ENCODE measurements at places on chromosomes 12 and 14.

DNA sequence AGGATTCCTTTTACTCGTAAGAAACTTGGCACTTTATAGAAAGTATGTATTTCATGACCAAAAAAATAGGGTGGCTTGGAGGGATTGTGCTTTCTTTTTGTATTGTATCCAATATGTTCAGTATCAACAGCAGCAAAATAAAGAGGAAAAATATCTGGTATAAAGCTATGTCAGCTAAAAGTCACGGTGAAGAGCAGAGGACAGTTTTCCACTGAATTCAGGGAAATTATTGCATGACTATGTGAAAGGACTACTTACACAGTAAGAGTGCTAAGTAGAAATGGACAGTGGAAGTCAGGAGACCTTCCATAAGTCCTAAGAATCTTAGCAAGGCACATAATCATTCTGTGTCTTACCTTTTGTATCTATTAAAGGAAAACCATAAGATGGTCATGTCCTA is 19.3 kb downstream of the TSHR start:
- no peak for DNase-seq

DNA sequence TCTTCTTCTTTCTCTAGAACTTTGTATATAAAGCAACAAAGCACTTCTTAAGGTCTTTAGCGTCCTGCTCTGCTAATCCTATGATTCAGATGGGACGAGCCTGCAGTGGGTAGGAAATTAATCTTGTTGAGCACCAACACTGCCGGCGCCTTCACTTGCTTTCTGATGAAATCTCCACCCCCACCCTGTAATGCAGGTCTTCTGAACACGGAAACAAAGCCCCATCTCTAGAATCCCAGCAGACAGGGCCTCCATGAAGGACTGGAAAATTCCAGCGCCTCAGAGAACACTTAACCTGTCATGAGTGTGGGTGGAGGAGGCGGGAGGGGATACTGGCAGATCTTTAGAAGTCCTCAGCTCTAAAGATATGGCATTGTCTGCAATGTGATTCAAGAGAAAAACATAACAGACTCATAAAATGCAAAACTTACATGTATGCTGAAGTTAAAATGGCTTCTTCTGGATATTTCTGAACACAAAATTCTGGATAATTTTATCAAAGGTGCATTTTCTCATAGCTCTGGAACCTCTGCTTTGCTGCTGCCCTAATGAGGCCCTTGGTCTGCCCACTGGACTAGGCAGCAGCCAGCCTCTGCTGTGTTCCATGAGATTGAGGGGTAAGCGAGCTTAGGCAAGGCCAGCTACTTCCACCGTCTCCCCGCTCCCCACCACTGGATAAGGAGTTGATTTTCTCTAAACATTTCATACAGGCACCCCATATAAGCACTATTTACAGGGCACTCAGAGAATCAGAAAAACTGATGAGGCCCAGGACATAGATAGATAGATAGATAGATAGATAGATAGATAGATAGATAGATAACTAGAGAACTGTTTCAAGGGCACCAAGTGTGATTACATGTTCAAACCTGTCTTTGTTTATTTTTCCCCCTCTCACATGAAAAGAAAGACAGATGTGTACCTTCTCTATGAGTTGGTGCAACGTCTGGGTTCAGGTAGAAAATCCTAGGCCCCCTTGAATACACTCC is 43.1 kb downstream of the ZFP36L1 start:
- DNase-seq: no peak

GRCh38 chr14:32073537-32074189 is 3.4 kb upstream of the ARHGAP5 start:
- no peak for DNase-seq

DNA sequence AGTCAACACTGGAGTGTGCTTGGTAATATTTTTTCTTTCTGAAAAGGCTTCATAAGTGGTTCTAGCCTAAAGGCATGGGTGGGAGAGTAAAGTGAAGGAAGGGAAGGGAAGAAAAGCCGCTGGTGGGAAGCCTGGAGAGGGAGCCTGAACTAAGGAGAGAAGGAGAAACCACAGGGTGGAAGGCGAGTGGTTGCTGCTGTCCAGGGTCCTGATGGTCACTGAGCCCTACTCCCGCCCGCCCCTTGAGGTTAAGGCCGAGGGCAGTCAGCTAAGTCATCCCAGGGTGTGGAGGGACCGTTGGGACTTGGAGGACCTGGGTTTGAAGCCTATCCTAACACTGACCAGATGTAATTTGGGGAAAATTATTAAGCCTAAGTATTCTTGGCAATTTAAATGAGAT is 189.1 kb downstream of the PIWIL1 start:
- DNase-seq: no peak

DNA sequence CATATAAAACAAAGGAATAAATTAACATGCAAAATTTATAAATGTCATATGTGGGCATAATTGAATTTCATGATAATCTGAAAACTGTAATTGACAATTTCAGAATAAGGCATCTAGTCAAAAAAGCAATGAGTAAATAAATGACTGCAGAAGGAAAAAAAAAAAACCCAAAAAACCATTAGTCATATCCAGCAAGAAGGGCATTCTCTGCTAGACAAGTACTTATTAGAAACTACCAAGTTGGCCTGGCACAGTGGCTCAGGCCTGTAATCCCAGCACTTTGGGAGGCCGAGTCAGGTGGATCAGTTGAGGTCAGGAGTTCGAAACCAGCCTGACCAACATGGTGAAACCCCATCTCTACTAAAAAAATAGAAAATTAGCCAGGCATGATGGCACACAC is 17.5 kb downstream of the ZCRB1 start:
- no peak for DNase-seq

- no peak for DNase-seq
These were observed 31.8 kb downstream of the ATXN3 start for GRCh38 chr14:92074555-92074954.

DNA sequence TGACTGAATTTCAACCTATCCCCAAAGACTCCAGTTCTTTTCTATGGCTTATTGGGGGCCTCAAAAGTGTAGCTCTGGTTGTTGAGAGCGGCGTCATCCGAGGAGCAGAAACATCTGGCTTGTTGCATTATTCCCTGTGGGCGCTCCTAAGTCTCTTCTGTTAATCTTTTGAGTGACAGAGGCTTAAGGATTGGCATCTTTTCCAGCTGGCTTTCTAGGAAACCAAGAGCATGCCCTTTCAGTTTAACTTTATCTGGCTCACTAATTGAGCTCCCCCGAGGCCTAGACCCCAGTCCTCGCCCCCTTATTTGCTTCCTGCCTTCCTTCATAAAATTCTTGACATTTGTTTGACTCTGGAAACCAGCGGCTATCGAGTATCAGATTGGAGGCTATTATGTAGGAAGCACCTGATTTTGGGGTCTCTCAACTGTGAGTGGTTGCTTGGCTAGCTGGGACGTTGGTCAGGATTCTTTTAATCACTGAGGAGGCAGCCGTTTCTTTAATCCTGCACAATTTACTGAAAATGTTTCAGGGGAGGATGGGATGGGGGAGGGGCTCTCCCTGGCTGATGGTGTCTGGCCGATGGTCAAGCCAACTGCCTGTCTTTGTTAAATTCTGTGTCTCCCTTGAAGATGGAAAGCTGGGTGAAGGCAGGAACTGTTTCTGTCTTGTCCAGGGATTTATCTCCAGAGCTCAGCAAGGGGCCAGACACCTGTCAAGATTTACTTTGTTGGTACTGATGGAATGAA is 3.1 kb downstream of the SMOC1 start:
- no peak for DNase-seq

DNA sequence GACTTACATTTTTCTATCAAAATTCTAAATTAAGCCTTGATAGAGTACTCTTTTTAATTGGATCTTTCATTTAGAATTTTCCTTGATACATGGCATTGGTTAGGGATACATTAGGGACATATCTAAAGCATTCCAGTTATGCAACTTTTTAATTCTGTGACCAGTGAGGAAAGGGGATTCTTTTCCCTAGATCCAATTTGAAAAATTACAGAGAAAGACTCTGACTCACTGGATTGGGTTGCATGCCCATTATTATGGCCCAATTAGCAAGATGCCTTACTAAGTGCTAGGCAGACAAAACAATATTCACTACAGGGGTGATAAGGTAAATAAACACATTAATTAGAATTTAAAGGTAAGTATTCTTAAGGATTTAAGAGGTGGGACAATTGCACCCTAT is 5.2 kb upstream of the RAD52 start:
- DNase-seq: no peak

- no peak for DNase-seq
These were observed 37.7 kb upstream of the GXYLT1 start for GRCh38 chr12:42182394-42182793.

GRCh38 chr14:26849514-26849913 is 251.7 kb upstream of the NOVA1 start:
- DNase-seq: no peak

DNA sequence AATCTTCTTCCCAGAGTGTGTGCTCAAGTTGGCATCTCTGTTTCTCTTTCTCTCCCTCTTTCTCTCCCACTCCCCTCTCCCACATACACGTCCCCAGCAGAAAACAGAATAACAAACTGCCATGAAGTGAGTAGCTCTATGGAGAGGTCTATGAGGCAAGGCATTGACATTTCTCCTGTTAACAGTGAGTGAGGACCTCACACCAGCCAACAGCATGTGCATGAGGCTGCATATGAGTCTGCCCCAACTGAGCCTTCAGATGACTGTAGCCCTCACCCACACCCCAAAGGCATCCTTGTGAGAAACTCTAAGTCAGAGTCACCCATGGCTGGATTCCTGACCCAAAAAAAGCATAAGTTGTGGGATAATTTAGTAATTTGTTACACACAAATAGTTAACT is 50.4 kb downstream of the MAGOHB start:
- no peak for DNase-seq

DNA sequence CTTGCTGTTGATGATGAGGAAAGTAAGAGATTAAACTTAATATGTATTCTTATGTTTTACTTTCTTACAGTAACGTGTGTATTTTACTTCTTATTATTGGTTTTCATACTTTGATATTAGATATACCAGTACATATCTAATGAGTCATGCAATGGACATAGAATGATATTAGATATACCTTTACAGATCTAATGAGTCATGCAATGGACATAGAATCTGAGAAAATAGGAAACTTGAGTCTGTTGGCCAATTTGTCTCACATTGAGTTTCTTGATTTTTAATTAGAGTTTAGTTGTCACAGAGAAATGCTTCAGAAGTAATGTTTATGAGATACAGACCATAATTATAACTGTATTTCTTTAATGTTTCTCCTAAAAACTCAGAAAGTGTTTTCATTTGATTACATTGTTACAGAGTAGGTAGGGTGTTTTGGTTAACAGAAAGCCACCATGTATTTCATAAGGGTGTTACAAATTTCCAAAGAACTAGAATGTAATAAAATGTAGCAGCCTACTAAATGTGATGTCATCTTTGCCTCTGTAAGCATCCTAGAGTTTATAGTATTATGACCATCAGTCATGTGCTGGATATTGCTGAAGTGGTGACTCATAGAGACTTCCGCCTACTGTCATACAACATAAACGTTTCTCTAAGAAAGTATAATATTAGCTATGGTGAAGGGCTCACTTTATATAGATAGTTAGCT is 3.0 kb downstream of the GAS2L3 start:
- no peak for DNase-seq

- no peak for DNase-seq
These were observed 164.1 kb downstream of the SRGAP1 start for GRCh38 chr12:64008596-64008995.

DNA sequence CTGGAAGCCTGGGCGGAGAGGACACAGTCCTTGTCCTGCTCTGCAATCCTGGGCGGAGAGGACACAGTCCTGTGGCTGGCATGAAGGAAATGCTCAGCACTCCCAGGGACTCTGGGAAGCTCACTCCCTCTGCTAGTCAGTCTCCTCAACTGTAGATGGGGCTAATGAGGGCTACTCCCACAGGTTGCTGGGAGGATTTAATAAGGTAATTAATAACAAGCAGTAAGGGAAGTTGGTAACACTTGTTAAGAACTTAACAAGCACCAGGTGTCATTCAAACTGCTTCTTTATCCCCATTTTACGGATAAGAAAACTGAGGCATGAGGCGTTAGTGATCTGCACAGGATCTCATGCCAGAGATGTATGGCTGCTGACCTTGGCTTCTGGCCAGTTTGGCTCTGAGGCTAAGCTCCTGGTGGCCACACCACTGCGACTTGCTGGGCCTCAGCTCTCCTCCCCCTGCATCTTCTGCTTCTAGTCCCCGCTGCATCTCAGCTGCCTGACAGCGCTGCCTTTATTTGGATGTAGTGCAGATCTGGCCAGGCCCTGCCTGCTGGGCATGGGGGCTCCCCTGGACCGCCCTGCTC is 54.1 kb upstream of the BEGAIN start:
- no peak for DNase-seq

GRCh38 chr12:84542289-84542688 is 370.3 kb downstream of the SLC6A15 start:
- DNase-seq: no peak

- no peak for DNase-seq
These were observed 11.5 kb upstream of the EID3 start for GRCh38 chr12:104291867-104292524.

DNA sequence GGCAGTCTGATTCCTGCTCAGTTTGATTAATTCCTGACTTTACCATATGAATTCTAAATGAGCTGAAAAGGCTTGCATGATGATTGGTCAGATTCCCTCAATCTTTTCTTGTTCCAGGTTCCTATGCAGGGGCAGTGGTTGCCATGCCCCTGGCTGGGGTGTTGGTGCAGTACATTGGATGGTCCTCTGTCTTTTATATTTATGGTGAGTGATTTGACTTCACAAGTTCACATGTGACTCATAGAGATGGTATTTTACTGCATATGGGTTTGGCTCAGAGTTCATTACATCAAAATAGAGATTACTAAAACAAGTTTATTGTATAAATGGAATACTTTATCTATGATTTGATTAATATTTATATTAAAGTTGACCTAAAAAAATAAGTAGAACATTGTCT is 44.8 kb downstream of the SLC17A8 start:
- DNase-seq: no peak

- DNase-seq: no peak
These were observed 29.7 kb downstream of the BRAP start for GRCh38 chr12:111656016-111656415.

GRCh38 chr12:66290716-66291200 is 11.5 kb upstream of the HELB start:
- no peak for DNase-seq

- DNase-seq: no peak
These were observed 295.7 kb downstream of the CACNA1C start for GRCh38 chr12:2348482-2348852.

GRCh38 chr14:74685921-74686678 is 26.8 kb downstream of the AREL1 start:
- no peak for DNase-seq

GRCh38 chr12:102479099-102479885 is 1.1 kb downstream of the IGF1 start:
- DNase-seq: no peak

GRCh38 chr12:83823386-83824045 is 1089.1 kb downstream of the SLC6A15 start:
- DNase-seq: no peak

DNA sequence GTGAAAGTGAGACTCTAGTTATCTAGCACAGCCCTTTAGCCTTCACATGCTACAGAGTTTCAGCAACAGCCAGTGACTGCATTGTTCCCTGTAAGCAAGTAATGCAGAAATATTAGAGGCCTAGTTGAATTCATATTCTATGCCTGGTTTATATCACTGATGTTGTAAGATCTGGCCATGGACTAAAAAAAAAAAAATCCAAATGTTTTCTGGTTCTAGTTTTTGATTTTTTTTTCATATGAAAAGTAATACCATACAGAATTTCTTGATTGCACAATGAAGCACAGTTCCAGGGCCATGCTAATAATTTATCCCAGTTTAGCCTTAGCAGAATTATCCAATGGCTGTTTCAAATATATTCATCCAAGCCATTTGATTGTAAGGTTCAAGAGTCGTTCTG is 341.5 kb upstream of the DDHD1 start:
- no peak for DNase-seq

- DNase-seq: no peak
These were observed 55.8 kb downstream of the RAB35 start for GRCh38 chr12:120060717-120061116.

- DNase-seq: no peak
These were observed 1454.0 kb upstream of the SEL1L start for GRCh38 chr14:82987502-82988124.
